ENCODE measurements at places on chromosomes 4 and X. TPM values are rescaled to one million over a fixed set of nuclear protein-coding genes. Genes with fewer than 3 reads are reported as not detected.

Gene NIPAL1
- total RNA-seq: 9.2 TPM

Gene PTPN13
- total RNA-seq: 49.9 TPM

Gene KIF4A
- 30.6 TPM for total RNA-seq

Gene MAGEB2
- not detected for total RNA-seq

Gene ADAMTS3
- 3.7 TPM for total RNA-seq

Gene CLDN34
- 0.19 TPM for total RNA-seq

Gene RAB39B
- total RNA-seq: 11.1 TPM

Gene ZNF674
- 5.8 TPM for total RNA-seq

Gene CFI
- total RNA-seq: not detected

Gene GPR101
- not detected for total RNA-seq

Gene PF4V1
- 0.66 TPM for total RNA-seq

Gene PDGFRA
- total RNA-seq: 10.8 TPM

Gene ZMAT1
- total RNA-seq: 1.5 TPM

Gene COX7B2
- total RNA-seq: not detected

Gene ATRX
- total RNA-seq: 123 TPM

Data from GM23338 (cell line).